SJCRH30 (cell line): ENCODE measurements at places on chromosomes 4 and X.

DNA sequence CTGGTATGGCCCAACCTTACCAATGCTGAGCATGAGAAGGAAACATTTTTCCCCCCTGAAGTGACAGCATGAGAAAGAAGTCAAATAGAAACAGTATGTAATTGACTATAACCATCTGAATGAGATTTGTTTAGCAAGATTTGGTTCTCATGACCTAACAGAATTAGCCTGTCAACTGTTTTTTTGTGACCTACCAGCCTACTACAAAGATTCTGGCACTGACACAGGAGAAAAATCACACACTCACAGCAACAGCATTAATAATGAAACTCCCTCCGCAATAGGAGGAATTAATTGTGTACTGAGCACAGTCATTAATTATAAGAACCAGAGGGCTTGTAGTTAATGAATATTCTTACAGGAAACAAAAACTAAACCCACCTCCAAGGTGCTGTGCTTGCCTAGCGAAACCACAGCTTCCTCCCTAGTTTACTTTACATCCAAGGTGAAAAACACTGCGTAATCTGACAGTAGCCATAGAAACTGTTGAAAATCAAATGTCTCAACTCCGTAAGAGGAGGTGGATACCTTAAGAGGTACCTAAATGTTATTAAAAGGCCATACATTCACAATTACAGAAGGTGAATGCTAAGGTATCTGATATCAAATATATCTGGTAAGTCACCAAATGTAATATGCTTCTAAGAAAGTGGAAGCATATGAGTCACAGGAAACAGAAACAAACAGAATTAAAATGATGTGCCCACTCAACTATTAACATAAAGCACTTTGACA is 34.9 kb downstream of the MMRN1 start:
- DNase-seq = no peak
- H3K4me3 ChIP-seq = no peak overlapping the region
- H3K4me1 ChIP-seq = no peaks in the 10 kb centered on the region
- H3K27ac ChIP-seq = no peak overlapping the region

- H3K27me3 ChIP-seq = no peaks in the 10 kb centered on the region
- H3K27ac ChIP-seq = no peak overlapping the region
- H3K4me1 ChIP-seq = peaks cover 5% of the 10 kb centered on the region; the same call in 1 of the 2 replicates
- no peak overlapping the region for H3K4me3 ChIP-seq
- DNase-seq = peak; percentile 47
These were observed 97.3 kb downstream of the RS1 start for GRCh38 chrX:18574591-18574990.

- no peak overlapping the region for H3K4me3 ChIP-seq
- H3K27ac ChIP-seq = no peak overlapping the region
- no peaks in the 10 kb centered on the region for H3K4me1 ChIP-seq
- DNase-seq = no peak
- no peaks in the 10 kb centered on the region for H3K36me3 ChIP-seq
These were observed 92.7 kb downstream of the PJA1 start for GRCh38 chrX:69072486-69073006.

DNA sequence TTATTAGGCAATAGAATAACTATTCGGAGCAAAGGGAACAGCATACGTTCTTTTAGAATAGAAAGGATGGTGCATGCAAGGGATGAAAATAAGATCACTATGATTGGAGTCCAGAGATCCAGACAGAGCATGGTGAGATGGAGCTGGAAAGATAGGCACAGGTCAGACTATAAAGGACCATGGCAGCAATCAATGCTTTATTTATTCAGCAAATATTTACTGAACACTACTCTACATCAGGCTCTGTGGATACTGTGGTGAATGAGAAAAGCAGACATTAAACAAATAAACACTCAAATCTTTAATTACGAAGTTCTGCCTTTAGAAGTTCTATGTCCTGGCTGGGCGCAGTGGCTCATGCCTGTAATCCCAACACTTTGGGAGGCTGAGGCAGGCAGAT is 44.7 kb upstream of the ACSL4 start:
- no peak for DNase-seq
- no peak overlapping the region for H3K27ac ChIP-seq

- H3K27me3 ChIP-seq = no peaks in the 10 kb centered on the region; the same call in 1 of the 2 replicates
- H3K4me1 ChIP-seq = no peaks in the 10 kb centered on the region
- no peaks in the 10 kb centered on the region for H3K36me3 ChIP-seq
- DNase-seq = no peak
- H3K27ac ChIP-seq = no peak overlapping the region
These were observed 41.3 kb downstream of the C4orf50 start for GRCh38 chr4:5976921-5977320.
